ENCODE measurements at places on chromosomes 6 and 20.

DNA sequence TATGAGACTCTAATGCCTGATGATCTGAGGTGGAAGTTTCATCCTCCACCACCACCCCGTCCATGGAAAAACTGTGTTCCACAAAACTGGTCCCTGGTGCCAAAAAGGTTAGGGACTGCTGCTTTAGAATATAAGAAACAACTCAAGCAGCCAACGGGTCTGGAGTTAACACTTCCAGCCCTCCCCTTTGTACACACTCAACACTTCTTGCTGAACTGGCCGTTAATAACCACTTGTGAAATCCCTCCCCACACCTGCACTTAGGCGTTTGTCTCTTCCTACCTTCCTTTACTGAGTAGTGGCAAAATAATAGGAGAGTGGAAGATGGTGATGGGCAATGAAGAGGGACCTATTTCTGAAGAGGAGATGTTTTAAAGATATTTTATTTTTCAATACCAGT, 10.5 kb downstream of the SAYSD1 start:
- no peak for DNase-seq

- no peak for DNase-seq
These were observed 667.8 kb upstream of the GJE1 start for GRCh38 chr6:141464896-141465295.

DNA sequence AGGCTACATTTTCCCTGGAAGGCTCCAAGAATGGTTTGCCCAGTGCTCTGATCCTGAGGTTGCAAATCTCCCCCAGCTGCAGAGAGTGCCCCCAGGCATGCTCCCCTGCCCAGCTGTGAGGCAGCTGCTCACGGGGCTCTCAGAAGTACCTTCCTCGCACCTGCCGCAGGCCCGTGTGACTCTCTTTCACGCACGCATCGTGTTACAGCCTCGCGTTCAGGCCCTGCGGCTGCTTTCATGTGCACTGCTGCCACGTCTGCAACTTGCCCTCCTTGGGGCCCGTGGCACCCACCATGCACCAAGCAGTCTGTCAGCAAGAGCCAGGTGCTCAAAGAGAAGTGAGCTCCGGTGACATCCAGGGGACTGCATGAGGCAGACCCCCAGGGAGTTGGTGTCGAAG, 28.6 kb upstream of the SPO11 start:
- no peak for DNase-seq

DNA sequence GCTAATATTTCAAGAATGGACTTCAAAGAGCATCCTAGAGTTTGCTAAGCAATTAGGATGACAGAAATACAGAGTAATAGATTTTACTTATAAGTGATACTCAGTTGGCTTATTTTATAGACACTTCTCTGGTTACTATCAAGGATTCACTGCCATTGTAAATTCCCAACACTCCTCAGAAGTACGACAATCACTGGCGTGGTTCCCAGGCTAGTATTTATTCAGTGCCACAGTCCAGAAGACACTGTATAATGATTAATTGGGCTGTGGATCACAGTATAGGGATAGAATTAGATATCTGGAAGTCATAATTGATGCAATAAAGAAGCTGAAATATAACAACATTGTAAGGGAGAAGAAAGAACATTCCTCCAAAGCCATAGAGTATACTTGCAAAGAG, 15.7 kb downstream of the MANEA start:
- DNase-seq: no peak

GRCh38 chr6:56582236-56582635, 60.5 kb downstream of the DST start:
- no peak for DNase-seq

GRCh38 chr20:17622851-17623508, 53.1 kb downstream of the DSTN start:
- DNase-seq: no peak

- no peak for DNase-seq
These were observed 195.0 kb upstream of the CEP162 start for GRCh38 chr6:84422380-84422968.

DNA sequence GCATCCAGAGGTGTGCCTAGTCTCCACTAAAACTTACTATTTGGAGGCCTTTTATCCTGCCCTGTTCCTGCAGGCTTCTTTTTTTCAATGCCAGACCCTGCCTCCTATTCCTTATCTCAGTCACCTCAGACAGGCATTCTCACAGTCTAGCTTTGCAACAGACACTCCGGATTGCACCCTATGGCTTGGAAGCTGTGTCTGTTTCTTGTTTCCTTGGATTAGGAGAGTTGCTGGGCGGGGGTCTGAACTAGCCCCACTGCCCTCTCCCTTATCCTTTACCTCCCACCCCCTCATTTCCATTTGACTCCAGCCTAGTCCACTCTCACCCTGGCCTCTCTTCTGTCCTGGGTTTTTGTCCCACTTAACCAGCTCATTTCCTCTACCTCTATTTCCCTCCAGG, 228.1 kb upstream of the CITED2 start:
- no peak for DNase-seq

DNA sequence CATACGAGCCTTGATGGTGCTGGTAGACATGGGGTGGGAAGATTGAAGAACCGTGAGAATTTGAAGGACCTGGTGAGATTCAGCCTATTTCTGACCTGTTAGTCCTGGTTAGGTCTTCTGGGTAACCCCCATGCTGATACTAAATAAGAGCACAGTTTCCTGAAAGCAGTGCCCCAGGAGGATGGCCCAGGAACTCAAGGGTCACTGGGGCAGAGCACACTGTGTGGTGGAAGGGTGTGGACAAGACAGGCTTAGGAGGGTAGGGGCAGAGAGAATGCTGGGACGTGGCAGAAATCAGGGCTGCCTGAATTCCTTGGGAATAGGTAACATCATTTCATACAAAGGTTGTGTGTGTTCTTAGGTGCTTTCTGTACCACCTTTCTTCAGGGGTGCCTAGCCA, 31.9 kb upstream of the ENPP1 start:
- DNase-seq: no peak

GRCh38 chr6:94899191-94899590, 678.1 kb upstream of the MANEA start:
- no peak for DNase-seq

GRCh38 chr20:8315639-8316573, 183.8 kb downstream of the PLCB1 start:
- DNase-seq: no peak

- DNase-seq: no peak
These were observed 245.3 kb downstream of the OGFRL1 start for GRCh38 chr6:71533939-71534379.

GRCh38 chr6:54541541-54541940, 233.3 kb downstream of the TINAG start:
- DNase-seq: no peak

DNA sequence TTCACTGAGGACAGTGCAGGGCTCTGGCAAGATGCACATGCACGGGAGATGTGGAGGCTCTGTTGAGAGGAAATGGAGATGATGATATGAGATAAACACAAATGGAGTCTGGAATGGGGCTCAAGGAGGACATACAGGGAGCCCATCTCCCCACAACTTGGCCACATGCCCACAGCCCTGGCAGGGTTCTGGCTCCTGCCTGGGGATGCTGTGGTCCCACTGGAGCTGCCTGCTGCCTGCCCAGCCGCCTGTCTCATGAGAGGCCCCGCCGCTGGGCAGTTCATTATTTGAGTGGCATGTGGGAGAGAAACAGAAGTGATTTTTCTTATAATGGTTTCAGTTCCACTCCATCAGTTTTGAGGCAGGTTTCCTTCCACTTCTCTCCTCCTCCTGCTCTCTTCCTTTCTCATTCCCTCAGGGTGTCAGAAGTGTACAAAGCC, 133.6 kb upstream of the TRAF3IP2 start:
- no peak for DNase-seq

- no peak for DNase-seq
These were observed 49.6 kb upstream of the HLA-A start for GRCh38 chr6:29892696-29893095.

DNA sequence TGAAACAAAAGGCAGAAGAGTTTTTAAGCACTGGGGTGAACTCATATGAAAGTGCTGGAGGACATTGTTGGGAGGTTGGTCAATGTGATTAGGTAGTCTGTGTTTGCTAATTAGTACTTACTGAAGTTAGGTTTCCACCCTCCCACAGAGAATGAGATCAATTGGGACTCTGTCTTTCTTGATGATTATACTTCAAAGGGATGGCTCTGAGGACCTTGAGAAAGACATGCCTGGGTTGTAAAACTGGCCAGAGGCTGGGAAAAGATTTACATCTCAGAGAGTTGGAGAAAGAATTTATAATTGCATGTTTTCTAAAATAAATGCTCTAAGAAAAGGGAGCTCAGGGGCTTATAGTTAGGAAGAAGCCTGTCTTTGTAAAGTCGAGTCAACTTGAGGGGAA, 74.0 kb downstream of the CD109 start:
- no peak for DNase-seq

DNA sequence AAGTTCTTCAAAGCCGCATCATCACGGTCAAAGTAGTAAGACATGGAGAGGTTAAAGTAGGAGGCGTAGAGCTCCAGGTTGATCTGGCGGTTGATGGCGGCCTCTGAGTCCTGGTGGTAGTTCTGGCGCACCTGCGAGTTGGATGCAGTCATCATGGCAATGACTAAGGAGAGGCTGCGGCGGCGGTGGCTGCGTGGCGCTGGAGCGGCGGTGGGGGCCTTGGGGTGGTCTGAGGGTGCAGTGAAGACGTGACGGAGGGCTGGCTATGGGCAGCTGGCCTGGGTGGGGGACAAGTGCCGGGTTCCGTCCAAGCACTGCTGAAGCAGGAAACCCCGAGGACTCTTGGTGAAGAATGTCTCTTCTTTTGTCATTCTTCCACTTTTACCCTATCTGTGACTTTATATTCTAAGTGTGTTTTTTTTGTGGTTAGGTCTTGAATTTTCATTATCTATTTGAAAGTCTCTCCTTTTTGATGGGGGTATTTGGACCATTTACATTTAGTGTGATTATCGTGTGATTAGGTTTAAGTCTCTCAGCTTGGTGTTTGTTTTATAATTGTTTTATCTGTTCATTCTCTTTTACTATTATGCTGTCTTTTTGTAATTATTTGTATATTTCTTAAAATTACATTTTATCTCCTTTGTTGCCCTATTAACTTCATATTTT, 94.6 kb downstream of the TFAP2B start:
- DNase-seq: no peak

- no peak for DNase-seq
These were observed 13.0 kb downstream of the TBC1D32 start for GRCh38 chr6:121321282-121321681.

DNA sequence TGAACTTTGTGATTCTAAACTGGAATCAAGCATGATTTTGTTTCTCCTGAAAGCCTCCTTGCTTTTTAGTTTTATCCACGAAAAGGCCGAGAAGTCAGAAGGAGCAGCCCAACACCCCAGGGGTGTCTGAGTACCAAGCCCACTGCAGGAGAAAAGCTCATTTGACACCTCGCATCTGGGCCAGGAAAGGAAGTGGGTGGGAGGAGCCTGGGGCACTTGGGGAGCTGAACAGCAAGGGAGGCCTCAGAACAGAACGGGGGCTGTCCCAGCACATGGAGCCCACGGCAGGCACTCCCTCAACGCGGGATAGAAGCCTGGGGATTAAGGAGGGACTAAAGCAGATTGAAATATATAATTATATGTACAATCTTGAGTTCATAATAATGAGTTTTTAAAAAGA, 6.6 kb downstream of the KIF25 start:
- no peak for DNase-seq

DNA sequence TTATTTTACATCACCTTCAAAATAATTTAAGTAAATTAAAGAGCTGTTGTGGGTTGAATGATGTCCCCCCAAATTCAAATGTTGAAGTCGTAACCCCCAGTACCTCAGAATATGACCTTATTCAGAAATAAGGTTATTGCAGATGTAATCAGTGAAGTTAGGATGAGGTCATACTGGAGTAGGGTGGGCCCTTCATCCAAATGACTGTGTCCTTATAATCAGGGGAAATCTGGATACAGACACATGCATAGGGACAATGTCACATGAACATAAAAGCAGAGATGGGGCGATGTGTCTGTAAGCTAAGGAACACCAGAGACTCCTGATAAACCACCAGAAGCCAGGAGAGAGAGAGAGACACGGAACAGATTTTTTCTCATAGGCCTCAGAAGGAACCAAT, 13.3 kb upstream of the IL20RA start:
- no peak for DNase-seq

- no peak for DNase-seq
These were observed 14.1 kb upstream of the EMILIN3 start for GRCh38 chr20:41380551-41381193.

GRCh38 chr6:84763003-84763885, 1.2 kb downstream of the TBX18 start:
- DNase-seq: no peak

GRCh38 chr20:42027746-42028268, 409.6 kb upstream of the CHD6 start:
- DNase-seq: no peak

DNA sequence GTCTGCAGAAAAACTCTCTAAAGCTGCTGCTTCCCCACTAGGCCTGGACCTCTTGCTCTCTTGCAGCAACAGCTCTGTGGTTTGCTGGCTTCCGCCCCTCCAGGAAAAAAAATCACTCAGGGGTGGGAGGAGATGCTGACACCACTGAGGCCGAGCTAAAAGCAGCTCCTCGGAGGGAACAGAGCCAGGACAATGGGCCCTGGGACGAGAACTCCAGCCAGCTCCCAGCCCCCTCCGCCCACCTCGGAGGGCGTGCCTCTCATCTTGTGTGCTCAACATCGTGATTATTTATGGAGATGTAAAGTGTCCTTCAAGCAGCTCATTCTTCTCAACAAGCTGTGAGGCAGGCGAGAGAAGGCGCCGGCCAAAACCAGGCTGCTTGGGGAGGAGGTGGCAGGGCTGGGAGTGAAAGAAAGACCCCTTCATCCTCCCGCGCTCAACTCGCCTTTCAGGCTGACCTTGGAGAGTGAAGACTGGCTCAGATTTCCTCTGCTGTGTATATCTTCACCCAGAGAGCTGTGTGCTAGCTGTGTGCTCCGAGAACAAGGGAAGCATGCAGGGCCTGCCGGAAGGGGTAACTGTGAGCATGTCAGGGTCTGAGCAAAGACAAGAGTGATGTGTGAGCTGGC, 53.5 kb upstream of the LRFN2 start:
- DNase-seq: no peak

GRCh38 chr20:24017458-24017755, 28.8 kb upstream of the GGTLC1 start:
- no peak for DNase-seq

GRCh38 chr6:166253281-166253681, 54.9 kb downstream of the PRR18 start:
- DNase-seq: no peak

GRCh38 chr6:46407776-46408530, 83.3 kb downstream of the RCAN2 start:
- DNase-seq: no peak

DNA sequence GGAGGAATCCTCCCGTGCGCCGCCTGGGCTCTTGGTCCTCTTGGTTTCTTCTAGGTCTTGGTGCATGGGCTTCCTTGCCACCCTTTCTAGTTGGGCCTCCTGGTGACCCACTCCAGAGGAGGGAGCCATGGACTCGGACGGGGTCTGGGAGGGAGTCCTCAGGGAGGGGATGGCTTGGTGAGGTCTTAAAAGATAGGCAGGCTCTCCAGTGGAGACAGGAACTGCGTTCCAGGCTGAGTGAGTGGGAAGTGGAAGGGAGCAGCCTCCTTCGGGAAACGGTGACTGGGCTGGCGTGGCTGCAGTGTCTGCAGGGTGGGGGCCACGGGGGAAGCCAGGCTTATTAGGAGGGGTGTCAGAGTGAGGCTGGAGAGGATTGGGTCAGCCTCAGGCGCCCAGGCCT, 152.8 kb downstream of the GRM4 start:
- DNase-seq: no peak

Measured in stimulated activated CD8-positive, alpha-beta memory T cell treated with anti-CD3 and anti-CD28 coated beads, Interleukin-2, amount 100 ng/mL, for 48 hours (primary cell).